ENCODE measurements at places on chromosomes 16 and 17.

GRCh38 chr16:52540910-52541309 is 6.0 kb downstream of the TOX3 start:
- no peak for DNase-seq

DNA sequence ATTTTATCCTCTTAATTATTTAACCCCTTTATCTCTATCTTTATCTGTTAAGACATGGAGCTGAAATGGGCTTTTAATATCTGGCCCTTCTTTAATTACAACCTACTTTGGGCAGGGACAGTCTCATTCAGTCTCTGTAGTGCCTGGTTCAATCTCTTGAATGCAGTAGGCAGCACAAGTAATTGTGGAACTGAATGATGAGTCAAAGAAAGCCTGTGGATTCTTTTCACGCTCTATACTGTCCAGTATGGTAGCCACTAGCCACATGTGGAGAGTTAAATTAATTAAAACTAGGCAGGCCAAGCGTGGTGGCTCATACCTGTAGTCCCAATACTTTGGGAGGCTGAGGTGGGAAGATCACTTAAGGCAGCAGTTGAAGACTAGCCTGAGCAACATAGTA is 9.3 kb downstream of the BPTF start:
- DNase-seq = no peak

- DNase-seq = no peak
These were observed 21.5 kb downstream of the FBXO31 start for GRCh38 chr16:87361916-87362619.

- DNase-seq = peak; percentile 11
These were observed 144.4 kb downstream of the CCT6B start for GRCh38 chr17:34816848-34817247.

GRCh38 chr16:82808036-82808435 is 181.3 kb downstream of the CDH13 start:
- DNase-seq = no peak

All from foreskin keratinocyte (primary cell).